Cerebellar nuclear complex (tissue), 1 donor: ENCODE measurements at places on chromosomes 1 and 21.
A peak's percentile ranks its signal among the peaks of the same experiment; 100 is the strongest.

GRCh38 chr21:41326414-41327080 is 9.9 kb downstream of the FAM3B start:
- DNase-seq: no peak

DNA sequence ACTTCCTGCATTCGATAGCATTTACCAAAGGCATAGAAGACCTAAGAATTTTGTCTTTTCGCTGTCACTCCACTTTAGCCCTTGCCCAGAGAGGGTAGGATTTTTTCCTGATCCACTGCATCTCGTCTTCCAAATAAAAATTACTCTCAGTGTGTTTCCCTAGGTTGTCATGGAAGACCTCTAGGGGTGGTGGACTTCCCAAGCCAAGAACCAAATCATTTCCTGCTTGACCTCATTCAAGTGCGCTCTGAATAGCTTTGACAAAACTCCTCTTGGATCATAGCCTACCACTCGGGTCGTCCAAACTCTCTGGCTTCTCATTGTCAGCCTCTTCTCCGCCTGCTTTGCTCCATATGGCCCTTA is 431 bp upstream of the C1orf52 start:
- no peak for DNase-seq

GRCh38 chr1:1320666-1321448 is 3.6 kb downstream of the INTS11 start:
- no peak for DNase-seq

DNA sequence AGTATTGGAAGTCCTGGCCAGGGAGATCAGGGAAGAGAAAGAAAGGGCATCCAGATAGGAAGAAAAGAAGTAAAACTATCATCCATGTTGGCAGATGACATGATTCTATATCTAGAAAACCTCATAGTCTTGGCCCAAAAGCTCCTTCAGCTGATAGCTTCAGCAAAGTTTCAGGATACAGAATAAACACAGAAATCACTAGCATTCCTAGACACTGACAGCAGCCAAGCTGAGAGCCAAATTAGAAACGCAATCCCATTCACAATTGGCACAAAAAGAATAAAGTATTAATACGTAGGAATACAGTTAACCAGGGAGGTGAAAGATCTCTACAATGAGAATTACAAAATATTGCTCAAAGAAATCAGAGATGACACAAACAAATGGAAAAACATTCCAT is 44.6 kb downstream of the ZFYVE9 start:
- no peak for DNase-seq

DNA sequence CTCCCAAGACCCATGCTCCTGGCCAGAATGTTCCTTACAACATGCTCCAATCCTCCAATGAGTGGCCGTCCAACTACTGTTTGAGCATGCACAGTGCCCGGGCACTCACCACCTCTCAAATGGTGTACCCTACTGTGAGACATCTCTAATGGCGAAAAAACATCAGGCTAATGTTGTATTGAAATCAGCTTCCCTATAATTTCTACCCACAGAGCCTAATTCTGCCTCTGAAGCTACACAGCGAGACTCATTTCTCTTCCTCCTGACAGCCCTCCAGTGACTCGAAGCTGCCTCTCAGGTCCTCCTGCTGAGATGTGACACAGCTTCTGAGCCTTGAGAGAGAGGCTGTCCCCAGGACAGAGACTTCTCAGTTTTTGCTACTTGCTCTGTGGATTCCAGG is 130.7 kb downstream of the FAM78B start:
- DNase-seq: no peak

GRCh38 chr1:51973587-51974474 is 16.7 kb downstream of the RAB3B start:
- no peak for DNase-seq

DNA sequence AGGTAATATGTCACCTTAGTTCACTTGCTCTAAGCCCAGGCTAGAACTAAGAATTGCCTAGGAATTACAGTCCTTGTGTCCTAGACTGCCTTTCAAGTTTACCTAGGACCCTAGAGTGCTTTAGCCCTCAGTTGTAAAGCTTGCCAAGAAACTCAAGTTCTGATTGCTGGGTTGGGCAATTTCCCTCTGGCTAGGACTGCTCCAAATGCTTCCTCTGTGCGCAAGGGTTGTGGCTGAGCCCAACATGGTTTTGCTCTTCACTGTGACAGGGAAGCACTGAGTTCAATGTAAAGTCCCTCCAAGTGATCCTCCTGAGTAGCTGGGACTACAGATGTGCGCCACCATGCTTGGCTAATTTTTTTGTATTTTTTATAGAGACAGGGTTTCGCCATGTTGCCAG is 102.3 kb upstream of the NEK7 start:
- no peak for DNase-seq

DNA sequence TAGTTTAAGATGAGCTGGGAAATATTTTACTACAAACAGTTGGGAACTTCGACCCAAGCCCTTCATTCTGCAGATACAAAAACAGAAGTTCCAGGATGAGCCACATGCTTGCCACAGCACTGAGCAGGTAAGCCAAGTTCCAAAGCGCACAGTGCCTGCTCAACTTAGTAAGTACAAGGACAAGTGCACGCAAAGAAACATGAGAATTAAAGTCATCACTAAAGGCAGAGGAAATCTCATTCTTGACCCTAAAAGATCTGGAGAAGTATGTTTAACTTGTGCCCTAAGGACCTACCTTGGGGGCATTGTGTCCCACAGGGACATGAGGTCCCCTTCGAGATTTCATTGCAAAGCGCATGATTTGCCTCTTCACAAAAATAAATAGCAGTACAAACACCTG is 1.2 kb upstream of the UBAP2L start:
- no peak for DNase-seq

- DNase-seq: no peak
These were observed 153.5 kb downstream of the TGFBR3 start for GRCh38 chr1:91732291-91733107.

- DNase-seq: no peak
These were observed 13.9 kb upstream of the BTG2 start for GRCh38 chr1:203291201-203292096.

DNA sequence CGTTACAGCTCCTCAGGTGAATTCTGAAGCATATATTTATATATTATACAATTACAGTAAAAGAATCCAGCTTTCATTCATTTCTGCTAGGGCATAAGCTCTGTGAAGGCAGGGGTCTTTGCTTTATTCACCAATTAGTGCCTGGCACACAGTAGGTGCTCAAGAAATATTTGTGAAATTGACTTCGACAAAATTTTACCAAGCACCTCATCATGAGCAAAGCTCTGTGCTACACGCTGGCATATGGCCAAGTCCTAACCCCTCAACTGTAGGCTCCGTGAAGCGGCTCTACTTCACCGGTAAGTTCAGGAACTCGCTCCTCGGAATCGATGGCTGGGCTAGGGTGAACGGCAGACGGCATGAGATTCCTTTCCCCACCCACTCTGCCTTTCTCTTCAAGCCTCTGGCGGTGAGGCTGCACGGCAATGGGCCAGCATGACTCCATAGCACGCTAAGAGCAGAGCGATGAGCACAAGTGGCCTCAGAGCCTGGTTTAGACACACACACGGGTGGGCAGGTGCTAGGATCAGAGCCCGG is 8.7 kb downstream of the C1orf174 start:
- no peak for DNase-seq

DNA sequence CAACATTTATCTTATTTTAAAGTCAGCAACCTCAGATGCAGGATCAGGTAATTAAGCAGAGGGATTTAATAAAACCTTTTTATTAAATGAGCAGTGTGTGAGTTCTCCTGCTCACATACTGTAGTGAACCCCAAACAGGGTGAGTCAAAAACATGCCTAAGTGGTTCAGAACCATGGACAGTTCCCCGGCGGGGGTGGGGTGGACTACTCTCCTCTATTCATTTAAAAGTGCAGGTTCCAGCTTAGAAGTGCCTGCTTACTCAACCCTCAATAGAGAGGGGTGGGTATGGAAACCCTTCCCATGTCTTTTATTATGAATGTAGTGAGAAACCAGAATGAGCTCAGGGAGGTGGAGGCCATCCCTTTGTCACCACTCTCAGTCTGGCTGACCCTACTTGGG is 397.9 kb downstream of the HHAT start:
- DNase-seq: no peak

DNA sequence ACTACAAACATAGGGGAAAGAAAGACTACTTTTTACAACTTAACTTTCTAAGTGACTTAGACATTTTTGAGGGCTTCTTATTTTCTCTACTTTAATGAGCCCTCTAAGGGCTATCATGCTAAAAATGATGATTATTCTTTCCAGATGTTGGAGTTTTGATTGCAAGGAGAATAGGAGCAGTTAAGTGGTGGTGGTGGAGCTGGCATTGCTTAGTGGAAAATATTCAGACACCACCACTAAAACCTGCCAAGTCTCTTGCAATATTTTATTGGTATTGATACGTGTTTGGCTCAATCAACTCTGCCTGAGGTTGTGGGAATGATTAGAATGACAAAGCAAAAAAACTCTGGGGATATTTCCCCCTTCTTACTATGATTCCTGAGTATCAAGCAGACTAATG is 82.6 kb upstream of the PTGFR start:
- no peak for DNase-seq

GRCh38 chr1:40241362-40241761 is 6.4 kb upstream of the TMCO2 start:
- no peak for DNase-seq

DNA sequence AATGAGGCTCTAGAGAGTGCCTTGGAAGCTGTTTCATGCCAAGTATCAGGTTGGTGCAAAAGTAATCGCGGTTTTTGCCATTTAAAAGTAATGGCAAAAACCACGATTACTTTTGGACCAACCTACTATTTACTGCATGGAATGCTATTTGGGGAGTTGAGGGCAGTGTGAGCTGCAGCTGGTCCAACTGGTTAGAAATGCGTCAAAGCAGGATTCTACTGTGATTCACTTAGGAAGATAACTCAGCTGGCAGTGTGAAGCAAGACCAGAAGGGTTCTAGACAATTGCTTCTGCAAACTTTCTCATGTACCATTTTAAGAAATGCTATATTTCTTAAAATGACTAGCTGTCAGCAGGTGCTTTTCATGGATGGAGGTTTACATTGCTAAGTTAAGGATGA is 21.2 kb upstream of the PLA2G2C start:
- no peak for DNase-seq

DNA sequence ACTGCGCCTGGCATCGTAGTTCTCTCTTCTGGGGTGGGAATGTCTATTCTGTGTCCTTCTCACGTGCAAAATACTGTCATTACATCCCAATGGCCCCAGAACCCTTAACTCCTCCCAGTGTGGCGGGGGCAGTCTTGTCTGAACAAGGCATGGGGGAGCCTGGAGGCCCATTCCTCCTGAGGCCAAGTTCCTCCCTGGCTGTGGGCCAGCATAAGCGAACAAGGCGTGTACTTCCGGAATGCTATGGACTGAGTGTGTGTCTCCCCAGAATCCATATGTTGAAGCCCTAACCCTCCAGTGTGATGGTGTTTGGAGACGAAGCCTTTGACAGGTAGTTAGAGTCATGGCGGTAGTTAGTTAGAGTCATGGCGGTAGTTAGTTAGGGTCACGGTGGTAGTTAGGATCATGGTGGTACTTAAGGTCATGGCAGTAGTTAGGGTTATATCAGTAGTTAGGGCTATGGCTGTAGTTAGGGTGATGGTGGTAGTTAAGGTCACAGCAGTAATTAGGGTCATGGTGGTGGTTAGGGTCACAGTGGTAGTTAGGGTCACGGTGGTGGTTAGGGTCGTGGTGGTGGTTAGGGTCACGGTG is 71.0 kb downstream of the PRKCZ start:
- DNase-seq: no peak

DNA sequence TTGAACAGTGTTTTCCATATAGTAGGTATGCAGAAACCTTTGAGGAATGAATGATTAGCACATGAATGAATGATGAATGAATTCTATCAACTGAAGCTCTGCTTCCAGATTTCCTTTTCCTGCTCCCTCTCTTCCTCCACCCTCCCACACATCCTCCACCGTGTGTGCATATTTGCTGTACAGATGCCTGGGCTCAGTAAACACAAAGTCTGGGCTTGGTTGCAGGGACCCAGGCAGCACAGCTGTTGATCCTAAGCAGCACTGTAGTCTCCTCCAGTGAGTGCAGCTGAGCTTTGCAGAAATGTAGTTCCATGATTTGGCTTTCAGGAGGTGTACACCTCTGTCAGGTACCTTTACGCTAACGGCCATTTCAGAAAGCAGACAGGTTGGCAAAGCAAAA is 611.7 kb downstream of the NUF2 start:
- no peak for DNase-seq

DNA sequence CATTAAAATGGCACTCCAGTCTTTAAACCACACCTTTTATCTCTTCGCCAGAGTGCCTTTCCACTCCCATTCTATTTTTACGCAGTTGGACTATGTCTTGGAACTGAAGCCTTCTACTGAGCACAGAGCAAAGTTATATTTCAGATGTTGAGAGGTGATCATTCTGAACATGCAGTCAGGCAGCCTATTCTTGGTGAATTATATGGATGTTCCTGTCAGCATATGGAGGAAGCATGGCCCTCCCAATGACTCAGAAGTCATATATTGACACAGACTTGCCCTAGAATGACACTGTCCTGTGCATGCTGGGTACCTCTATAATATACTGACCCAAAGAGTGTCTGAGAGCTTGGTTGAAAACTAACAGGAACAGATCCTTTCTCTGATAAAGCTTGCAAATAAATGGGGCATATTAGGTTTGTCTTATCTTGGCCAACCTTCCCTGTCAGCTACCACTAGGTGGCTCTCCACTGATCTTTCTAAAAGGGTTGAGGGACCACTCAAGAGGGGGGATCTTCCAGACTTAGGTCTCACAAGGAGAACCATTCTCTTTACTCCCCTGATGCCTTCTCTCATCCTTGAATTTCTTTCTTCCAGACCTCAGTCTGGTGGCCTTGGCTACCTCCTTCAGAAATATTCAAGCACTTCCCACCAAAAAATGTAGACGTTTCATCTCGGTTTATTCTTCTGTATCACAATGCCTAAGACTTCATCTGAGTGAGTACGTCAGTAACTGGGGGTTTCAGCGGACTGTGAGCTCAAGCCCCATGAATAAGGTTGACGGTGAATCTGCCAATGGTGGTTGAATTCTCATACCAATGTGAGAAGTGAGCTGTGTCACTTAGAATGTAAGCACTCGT is 11.8 kb upstream of the ALG14 start:
- peak; percentile 18 for DNase-seq

DNA sequence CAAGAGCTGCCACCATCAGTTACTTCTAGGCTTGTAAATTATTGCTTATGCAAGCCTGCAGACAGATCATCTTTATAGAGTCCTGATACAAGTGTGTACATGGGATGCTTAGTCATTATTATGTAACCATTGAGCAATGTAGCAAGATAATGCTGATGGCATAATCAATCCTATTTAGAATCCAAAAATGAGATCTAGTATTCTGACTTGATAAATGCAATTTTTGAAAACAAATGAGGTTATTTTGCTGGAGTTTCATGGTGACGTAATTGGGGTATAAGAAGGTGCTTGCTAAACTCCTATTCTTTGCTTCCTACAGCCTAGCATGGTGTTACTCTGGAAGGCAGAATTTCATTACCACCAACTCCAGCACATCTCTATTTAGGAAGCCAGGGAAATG is 801.7 kb upstream of the PRMT6 start:
- no peak for DNase-seq

- DNase-seq: no peak
These were observed 24.7 kb downstream of the LDLRAD2 start for GRCh38 chr1:21836729-21837128.
